ENCODE measurements at places on chromosomes 13 and 19. TPM values are rescaled to one million over a fixed set of nuclear protein-coding genes. Genes with fewer than 3 reads are reported as not detected.

- no peak for DNase-seq
These were observed 67.7 kb downstream of the KCTD15 start for GRCh38 chr19:33864311-33864850.

DNA sequence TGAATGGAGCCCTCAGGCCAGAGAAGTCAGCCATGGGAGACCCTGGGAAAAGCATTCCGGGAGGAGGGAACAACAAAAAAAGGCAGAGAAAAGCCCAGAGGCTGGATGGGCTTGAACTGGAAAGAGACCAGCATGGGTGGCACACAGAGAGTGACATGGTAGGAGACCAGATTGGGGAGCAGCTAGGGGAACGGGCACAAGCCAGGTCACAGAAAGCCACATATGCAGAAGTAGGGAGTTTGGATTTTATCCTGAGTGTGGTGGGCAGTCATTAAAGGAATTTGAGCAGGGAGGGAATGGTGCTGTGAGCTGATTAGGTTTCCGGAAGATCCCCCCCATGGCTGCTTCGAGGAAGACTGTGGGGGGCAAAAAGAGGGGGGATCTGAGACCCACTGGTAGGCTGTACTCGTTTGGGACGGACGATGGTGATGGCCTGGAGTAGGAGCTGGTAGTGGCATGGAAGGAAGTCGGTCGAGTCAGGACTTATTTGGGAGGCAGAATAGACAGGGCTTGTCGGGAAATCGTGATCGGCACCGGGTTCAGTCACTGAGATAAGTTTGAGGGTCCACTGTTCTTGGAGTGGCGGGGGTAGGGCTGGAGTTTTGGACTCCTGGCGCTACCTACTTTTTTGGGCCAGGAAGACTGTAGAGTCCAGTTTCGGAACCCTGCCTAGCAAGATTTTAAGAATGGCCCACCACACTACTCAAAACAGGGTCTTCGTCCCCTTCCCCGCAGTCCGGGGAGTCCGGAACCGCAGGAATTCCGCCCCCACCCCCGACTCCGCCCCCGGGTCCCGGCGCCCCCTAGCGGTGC, 949 bp downstream of the SERTAD1 start:
- DNase-seq, result no peak

- DNase-seq, result no peak
These were observed 83.4 kb downstream of the ATP8A2 start for GRCh38 chr13:25455146-25455545.

DNA sequence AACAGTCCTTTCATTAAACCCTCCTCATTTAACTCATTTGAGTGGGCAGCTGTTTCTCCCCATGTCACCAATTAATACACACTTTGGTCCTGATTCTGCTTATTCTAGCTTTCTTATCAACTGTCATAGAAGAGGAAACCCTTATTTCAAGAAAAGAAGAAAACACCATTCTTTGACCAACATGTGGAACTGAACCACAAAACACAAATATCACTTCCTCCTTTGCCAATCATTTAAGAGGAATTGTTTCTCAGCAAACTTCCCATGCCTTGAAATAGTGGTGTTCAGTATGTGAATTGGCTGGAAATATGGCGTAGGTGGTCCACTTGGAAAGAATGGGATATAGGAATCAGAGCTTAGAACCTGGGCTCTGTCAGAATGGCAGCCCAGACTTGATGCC, 20.4 kb downstream of the MBD3L2B start:
- no peak for DNase-seq

Gene C5AR2
- polyA plus RNA-seq, result not detected

Gene SLC10A2
- not detected for polyA plus RNA-seq

Gene TMEM145
- not detected for polyA plus RNA-seq

DNA sequence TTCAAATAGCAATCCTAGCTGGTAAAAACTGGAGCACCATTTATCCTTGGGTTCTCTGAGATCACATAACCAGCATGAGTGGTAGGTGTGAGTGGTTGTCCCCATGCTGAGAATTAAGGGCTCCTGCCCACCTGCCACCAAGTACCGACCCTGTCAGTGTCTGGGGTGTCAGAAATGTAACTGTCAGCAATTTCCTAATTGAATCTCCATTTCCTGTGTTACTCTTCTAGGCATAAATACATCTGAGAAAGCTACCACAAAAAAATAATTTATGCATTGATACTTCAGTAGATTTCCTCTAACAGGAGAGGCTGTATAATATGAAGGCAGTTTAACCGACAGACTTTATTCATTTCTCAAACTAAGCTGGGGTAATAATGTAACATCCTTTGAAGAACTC, 25.1 kb downstream of the CPB2 start:
- DNase-seq, result no peak

DNA sequence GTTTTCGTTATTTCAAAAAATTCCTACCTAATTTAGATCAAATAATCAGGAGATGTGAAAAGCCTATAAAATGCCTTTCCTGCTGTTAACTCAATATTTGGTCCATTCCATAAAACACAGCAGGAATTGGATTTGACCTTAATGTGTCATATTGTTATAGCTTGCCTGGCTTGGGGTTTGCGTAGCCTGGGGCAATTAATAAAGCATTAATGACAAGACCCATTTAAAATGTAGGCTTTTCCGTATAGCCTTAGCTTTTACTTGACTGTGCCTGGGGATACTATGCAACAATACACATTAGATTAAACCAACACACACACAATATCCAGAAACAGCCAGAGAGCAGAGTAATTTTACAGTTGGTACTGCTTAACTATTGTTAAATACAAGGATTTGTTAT, 117.2 kb upstream of the MAB21L1 start:
- DNase-seq, result no peak

GRCh38 chr19:53865918-53866864, 1.5 kb upstream of the MYADM start:
- no peak for DNase-seq
